A673 (cell line): ENCODE measurements at places on chromosomes 7 and 10. TPM values are rescaled to one million over a fixed set of nuclear protein-coding genes. Genes with fewer than 3 reads are reported as not detected.

DNA sequence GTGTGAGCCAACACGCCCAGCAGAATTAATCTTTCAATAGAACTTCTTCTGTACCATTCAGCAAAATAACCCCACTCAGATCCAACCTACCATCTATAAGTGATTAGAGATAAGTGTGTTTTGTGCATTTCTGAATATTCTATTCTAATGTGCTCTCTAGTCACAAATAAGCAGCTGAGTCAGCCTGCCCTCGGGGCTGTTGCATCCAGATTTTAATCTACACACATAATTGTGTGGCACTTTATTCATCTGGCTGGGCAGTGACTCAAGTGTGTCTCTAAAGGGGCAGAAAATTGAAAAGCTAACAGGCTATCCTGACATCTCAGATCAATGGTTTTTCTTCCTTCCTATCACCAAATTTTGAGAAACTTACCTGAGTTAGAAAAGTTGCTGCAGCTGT lies 60.3 kb downstream of the PRR15 start:
- peak; percentile 9 for DNase-seq

GRCh38 chr10:91464500-91464899 lies 54.4 kb downstream of the HECTD2 start:
- no peak for DNase-seq

DNA sequence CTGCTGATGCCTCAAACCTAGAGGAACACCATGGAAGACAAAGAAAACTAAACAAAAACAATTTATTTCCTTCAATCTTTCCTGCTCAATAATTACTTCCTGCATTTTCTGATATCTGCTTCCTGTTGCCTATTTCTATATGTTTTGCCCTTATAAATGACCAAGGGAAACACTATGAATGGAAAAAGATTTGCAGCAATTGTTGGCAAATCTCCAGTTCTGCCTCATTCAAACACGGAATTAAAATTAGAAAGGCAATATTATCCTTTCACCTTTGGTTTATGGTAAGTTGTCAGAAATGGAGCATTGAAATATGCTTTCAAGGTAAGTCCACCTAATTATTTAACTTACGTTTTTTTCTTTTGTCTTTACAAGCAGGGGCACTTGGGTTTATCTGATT lies 552.2 kb upstream of the ANKRD30A start:
- DNase-seq, result peak; percentile 24

- no peak for DNase-seq
Observed at GRCh38 chr10:72948762-72949161, 5.8 kb downstream of the PLA2G12B start.

Gene ZFAND4
- 9.2 and 10.5 TPM in 2 replicates for total RNA-seq

Gene NEUROG3
- not detected in 2 replicates for total RNA-seq
